Activated CD8-positive, alpha-beta memory T cell treated with anti-CD3 and anti-CD28 coated beads, Interleukin-2, amount 10 ng/mL, durations not matched to agents 7 days and 5 days (primary cell): ENCODE measurements at places on chromosomes 7 and 10.
A peak's percentile ranks its signal among the peaks of the same experiment; 100 is the strongest.

- no peak for DNase-seq
Measured at GRCh38 chr10:114823077-114823463, 1.5 kb downstream of the FHIP2A start.

DNA sequence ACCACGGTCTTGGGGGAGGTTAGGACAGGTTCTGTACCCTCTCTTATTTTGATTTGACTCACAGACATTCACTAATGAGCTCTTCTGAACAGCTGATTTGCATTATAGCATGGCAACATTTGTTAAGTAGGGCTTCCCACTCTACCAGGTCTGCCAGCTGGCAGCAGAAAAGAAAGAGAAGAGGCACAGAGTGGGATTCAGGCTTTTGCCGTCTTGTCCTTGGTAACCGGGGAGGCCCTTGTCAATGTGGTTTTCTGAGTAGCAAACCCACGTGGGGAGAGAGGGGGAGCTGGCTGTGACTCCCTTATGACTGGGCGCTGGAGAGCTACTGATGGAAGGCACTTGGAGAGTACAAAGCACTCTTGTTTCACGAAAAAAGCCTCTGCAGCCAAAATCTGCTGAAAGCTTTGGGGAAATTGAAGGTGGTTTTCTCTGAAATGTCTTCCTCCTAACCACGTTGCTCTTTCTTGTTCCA, 355.3 kb upstream of the GALNT17 start:
- peak; percentile 47 for DNase-seq

- DNase-seq = no peak
Measured at GRCh38 chr7:145645135-145645515, 471.5 kb upstream of the CNTNAP2 start.

DNA sequence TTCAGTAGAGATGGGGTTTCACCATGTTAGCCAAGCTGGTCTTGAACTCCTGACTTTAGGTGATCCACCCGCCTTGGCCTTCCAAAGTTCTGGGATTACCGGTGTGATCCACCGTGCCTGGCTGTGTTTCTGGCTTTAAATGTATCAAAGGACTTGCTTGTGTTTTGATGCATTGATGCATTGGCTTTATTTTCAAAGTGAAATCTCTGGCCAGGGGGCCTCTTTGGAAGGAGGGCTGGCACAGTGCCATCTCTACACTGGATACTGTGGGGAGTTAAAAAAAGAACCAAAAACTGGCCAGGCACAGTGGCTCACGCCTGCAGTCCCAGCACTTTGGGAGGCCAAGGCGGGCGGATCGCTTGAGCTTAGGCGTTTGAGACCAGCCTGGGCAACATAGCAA, 16.0 kb downstream of the MNX1 start:
- peak; percentile 30 for DNase-seq

GRCh38 chr7:2029211-2029905, 203.4 kb downstream of the MAD1L1 start:
- no peak for DNase-seq

DNA sequence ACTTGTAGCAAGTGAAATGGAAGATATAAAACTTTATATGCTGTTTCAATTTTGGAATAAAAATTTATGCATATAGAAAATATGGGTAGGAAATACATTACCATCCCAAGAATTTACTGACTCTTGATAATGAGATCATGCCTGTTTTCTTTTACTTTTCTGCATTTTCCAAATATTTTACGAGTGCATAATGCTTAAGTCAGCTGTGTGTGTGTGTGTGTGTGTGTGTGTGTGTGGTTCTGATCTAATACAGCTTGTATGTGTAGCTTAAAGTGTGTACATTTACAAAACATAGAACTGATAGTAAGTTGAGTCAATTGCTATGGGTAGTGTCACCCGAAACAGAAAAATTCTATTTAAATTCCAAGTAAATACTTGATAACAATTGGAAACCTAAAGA, 315.9 kb upstream of the LRRN3 start:
- DNase-seq = no peak

DNA sequence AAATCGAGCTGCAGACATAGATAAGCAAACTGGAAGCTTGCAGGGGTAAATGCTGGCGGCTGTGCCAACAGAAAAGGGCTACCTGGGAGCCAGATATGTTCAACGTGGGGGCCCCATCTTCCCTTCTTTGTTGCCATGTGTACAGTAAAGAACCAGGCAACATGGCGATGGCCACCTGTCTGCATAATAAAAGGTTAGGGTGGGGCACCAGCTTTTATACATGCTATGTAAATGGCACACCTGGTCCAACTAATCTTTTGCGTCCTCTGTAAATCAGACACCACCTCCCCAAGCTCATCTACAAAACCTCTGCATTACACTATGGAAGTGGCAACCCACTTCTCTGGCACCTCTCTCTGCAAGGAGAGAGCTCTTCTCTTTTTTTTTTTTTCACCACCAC, 13.9 kb downstream of the BUD31 start:
- DNase-seq = no peak

DNA sequence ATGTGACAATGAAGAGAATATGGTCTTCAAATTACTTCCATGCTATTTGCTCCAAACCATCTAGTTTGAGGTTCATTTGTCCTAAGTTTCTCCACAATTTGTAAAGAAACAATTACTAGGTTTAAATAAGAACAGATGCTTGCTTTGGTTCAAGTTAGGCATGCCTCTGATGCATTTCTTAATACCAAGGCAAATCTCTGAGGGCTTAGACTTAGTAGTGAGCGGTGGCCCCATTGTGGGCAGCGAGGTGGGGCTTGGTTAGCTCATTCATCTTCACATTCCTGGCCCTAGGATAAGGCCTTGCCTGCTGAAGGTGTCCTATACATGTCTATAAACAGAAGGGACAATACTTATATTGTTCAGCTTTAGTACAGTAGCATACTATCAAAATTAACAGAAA, 52.4 kb upstream of the RHEB start:
- no peak for DNase-seq

DNA sequence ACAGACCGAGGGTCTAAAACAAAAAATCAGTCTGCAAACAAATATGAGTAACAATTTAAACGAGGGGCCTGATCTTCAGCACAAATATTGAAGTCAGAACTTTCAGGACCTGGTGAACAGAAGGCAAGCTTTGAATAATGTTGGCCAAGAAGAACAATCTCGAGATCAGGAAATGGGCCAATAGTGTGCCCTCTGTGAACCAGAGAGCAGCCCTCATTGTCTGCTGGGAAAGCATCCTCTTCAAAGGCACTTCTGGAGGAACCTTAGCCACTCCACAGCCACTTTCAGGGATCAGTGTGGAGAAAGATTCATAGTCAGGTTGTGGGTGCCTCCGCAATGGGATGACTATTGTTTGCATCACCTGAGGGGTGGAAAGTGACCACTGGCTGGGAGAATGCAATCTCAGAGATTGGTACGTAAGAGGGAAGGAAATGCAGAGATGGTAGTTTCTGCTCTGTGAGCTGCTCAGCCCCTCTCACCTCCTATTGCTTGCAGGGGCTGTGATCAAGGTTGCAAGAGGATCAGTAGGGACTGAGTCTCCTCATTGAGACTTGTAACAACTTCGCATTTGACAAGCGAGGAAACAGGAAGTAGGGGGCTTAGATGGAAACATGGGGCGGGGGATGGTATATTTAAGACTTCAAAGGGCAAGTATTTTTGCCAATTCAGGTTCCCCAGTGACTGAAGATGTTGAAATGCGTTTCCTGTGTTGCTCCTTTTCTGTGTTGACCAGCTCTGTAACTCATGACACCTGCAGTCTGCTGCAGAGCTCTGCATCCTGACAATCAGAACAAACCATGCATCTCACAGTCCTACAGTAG, 28.4 kb upstream of the IFRD1 start:
- DNase-seq = no peak

- DNase-seq = no peak
Measured at GRCh38 chr7:154873500-154874121, 129.3 kb downstream of the PAXIP1 start.

DNA sequence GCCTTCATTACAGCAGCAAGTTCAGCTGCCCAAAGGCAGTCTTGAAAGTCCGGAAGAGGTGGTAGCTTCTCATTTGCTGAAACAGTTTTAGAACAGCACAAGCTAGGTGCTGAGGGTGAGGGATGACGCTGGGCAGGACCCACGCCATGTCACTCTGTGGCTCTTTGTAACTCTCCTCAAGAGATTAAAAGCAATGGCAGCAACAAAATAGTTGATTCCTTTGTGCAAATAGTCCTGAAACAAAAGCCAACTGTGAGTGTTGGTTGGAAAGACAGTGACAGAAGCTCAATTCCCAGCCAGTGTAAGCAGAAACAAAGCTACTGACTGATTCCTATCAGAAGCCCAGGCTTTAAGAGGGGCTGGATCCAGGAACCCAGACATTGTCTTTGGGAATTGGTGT, 47.6 kb upstream of the AQP1 start:
- DNase-seq = no peak

DNA sequence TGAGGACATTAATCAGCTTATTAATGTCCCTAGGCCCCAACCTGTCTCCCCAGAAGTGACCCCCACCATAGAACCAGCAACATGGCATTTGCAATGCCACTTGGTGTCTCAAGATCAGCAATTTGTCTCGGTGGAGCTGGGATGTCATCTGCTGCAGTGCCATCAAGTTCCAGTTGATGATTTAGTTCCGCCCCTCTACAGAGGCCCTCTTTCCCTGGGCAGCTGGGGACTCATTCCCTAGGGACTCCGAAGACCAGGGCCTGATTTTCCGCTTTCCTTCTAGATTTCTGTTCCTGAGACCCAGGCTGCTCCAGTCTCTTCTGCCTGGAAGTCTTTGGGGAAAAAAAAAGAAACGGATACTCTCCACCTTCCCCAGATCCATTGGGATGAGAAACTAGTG, 122.5 kb upstream of the NANOS1 start:
- DNase-seq = no peak

GRCh38 chr7:139035586-139036353, at the start of gene ZC3HAV1L:
Gene ZC3HAV1L (minus strand): TSS chr7:139036042. CDS start chr7:139036017, 25 bp downstream.
- DNase-seq = peak; percentile 66

GRCh38 chr7:146022776-146023175, 93.8 kb upstream of the CNTNAP2 start:
- DNase-seq = no peak

DNA sequence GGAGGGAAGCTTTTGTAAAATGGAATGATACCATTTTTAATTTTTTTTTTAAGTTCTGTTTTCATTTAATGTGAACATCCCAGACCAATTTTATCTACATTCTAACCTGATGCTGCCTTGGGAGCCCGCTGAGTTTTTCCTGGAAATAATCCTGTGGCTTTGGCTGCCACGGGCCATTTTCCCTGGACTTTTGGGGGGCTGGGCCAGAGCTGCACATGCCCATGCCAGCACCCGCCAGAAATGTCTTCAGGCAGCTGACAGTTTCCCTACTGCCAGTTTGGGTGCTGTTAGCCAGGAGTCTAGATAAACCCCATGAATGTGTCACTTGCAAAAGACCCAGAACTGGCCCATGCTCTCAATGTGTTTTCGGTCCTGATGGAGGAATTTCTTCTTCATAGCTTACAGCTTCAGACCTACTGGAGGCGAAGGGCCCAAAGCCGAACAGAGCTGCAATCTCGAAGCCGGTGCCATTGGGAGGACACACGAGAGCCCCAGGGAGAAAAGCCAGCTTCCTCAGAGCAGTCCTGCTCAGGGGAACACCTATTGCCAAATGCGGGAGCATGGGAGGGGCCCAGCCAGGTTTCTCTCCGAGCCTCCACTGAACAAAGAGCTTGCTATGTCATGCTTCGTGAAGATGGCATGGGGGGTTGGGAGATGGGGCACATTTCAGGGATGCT, 444.2 kb upstream of the MKI67 start:
- no peak for DNase-seq

- DNase-seq = no peak
Measured at GRCh38 chr10:117796130-117796745, 250.5 kb downstream of the RAB11FIP2 start.

DNA sequence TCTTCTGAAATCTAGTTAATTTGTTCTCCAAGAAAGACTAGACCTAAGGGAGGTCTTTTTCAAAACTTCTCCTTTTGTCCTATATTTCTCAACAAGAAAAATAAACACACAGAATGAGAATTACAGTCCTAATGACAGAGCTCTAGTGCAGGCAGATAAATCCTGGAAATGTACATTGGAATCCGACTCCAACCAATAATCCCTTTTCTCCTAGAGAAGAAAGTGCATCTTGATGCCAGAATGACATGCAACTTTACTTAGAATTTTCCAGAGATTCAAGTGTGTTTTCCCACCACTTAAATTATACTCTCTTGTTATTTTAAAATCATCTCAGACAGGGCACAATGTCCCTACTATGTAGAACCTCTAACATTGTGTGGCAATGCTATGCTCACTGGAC, 68.2 kb downstream of the MET start:
- DNase-seq = no peak

- no peak for DNase-seq
Measured at GRCh38 chr10:84818961-84819360, 490.6 kb downstream of the CCSER2 start.

DNA sequence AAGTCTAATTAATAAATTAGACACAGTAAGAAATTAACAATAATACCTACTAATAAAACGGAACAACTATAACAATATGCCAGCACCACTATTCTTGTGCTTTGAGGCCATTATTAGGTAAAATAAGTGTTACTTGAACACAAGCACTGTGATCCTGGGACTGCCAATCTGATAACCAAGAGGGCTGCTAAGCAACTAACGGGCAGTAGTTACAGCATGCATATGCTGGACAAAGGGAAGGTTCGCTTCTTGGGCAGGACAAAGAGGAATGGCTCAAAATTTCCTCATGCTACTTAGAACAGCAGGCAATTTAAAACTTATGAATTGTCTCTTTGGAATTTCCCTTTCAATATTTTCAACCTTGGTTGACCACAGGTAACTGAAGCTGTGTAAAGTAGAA, 718.6 kb downstream of the SORCS3 start:
- DNase-seq = no peak

DNA sequence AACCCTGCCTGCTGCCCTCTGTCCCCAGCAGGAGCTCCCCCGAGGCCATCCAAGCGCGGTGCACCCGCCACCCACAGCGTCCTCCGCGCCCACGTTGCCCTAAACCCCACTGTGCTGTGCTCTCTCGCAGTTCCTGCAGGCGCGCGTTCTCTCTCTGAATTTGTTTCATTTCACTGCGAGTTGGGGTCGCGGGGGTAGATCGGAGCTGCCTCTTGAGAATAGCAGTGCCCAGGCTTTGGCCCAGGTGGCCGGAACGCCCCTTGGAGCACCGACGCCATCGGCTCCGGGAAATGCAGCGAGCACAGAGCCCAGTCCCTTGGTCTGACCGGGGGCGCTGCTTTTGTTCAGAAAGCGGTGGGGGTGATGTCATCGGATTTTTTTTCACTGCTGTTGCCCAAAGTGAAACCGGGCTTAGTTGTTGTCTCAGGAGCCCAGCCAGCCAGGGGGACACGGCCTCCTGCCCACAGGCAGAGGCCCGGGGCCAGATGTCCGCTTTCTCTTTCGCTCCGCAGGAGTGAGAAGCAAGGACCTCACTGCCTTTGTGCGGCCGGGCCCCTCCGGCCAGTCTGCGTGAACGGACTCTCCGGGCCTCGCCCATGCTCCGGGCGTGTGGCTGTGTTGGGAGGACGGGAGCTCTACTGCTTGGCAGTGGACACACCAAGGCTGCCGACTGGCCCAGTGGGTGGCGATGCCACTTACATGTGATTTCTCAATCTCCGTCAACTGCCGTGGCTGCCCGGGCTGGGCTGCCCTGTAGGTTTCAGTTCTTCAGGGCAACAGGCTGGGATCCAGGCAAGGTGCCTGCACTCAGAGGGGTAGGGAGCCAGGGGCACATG, 43.1 kb downstream of the FOXK1 start:
- DNase-seq = peak; percentile 81
